OCI-LY7 (cell line): ENCODE measurements at places on chromosomes 16 and 17.
A peak's percentile ranks its signal among the peaks of the same experiment; 100 is the strongest.

DNA sequence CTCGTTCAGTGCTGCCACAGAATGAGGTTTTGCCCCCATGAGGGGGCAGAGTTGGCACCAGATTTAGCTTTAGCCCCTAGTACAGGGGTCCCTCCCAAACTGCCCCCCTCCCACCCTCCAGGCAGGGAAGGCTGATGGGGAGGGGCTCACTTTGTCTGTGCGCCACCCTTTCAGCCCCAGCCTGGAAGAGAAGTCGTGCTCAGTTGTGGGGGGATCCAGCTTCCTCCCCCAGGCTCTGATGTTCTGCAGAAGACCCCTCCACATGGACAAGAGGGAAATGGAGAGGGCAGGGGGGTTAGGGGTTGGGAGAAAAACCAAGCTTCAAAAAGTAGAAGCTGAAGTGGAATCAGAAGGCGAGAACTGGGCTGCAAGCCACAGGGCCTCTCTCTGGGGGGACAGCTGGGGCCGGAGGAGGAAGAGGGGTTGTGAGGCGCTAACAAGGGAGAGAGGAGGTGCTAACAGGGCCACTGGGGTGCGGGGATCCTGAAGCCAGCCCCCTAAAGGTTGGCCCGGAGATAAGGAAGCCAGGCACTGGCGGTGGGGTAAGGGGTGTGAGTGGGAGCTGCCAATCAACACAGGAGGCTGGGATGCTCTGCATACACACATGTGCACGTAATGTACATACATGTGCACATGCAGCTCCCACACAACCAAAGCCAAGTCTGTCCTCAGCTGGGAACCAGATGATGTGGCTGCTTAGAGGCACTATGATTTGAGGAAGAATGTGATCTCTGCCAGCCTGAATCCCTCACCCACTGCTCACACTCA, 7.0 kb upstream of the TMEM92 start:
- no peak for DNase-seq

- no peak for DNase-seq
These were observed 251.4 kb downstream of the PHKB start for GRCh38 chr16:47712276-47713224.

GRCh38 chr17:2459917-2460271, 51.8 kb downstream of the METTL16 start:
- no peak for DNase-seq

DNA sequence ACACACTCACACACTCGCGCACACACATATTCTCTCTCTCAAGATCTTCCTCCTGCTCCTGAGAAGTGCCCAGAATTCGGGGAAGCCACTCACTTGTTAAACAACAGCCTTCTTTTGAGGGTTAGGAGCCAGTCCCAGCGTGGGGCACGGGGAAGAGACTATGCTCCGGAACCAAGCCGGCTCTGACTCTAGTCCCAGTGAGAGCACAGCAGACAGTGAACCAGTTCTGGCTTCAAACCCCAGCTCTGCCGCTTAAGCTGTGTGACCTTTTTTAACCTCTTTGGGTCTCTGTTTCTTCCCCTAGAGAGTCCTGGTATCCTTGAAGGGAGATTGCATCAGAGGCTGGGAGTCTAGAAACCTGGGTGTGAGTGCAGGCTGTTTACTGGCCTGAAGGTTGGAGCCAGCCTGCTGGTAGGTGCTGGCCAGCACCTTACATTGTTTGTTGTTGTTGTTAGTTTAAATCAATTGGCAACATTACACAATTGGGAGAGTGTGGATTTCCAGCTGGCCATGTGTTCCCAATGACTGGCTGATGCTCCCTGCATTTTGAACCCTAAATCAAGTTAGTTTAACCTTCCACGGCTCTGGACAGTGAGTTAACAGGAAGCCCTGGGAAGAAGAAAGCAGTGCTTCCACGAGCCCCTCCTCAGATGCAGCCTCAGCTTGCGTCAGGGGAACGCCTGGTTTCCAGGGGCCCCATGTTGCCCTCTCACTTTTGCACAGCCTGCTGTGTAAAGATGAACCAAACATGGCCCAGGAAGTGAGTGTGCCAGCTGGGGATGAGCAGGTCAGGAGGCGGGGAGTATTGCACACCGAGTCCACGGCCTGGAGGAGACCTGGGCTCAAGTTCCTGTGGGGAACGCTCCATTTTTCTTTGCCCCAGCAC, 71.5 kb downstream of the GAS7 start:
- no peak for DNase-seq

DNA sequence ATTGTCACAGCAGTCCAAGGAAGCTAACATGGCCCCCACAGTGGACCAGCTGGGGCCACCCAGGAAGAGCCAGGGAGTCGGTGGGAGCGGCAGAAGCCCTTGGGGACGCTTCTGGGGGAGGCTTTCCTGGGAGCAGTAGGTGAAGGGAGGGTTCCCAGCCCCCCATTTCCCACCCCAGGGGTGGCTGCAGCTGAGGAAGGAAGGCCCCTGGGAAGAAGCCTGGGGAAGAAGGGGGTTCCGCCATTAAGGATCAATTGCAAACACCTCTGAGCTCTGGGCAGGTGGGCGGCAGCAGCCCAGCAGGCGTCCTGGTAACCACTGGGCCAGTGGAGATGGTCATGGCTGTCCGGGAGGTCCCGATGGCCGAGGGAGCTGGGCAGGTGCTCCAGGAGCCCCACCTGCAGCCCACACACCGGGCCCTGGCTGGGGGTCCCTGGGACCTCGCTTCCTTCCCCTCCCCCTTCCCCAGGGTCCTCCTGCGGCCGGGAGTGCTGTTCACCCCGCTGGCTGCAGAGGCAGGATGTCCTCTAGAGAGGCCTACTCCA, 592 bp upstream of the PERCC1 start:
- DNase-seq, result no peak

- DNase-seq, result no peak
These were observed 108.2 kb downstream of the VAT1L start for GRCh38 chr16:77896415-77897128.

DNA sequence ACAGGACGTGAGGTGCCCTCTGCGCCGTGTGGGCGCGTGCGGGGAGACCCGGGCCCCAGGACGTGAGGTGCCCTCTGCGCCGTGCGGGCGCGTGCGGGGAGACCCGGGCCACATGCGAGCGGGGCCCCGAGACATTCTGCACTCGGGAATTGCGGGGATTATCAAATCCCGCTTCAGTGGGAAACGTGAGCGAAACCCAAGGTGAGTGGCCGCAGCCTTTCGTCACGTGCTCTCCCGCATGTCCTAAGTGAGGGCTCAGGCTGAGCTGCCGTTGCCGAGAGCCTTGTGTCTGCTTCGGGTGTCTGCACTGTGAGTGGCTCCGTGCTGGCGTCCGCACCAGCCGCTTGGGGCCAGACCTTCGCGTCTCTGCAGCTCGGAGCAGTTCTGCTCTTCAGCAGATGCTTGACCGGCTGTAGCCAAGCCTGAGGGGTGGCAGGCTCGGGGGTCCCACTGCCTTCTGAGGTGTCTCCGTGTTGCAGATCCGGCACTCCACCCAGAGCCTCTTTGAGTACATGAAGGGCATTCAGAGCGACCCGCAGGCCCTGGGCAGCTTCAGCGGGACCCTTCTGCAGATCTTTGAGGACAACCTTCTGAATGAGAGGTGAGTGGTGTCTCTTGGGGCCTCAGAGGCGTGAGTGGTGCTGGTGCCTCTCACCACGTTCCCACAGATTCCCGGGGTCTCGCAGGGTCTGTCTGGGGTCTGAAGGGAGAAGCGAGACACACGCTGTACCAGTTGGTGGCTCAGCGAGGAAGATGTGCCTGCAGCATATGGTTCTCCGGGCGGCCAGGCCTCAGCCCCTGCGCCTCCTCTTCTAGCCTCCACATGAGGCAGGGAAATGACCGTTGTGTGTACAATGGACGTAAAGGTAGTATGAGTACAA, 90.5 kb upstream of the ZNF750 start:
- no peak for DNase-seq

GRCh38 chr16:55010492-55011160, 80.0 kb downstream of the IRX5 start:
- no peak for DNase-seq

GRCh38 chr17:82022310-82022980, at the start of gene CENPX:
TSS of gene CENPX (minus strand) at chr17:82022878. CDS start at chr17:82022861, 17 bp downstream.
- no peak for DNase-seq

DNA sequence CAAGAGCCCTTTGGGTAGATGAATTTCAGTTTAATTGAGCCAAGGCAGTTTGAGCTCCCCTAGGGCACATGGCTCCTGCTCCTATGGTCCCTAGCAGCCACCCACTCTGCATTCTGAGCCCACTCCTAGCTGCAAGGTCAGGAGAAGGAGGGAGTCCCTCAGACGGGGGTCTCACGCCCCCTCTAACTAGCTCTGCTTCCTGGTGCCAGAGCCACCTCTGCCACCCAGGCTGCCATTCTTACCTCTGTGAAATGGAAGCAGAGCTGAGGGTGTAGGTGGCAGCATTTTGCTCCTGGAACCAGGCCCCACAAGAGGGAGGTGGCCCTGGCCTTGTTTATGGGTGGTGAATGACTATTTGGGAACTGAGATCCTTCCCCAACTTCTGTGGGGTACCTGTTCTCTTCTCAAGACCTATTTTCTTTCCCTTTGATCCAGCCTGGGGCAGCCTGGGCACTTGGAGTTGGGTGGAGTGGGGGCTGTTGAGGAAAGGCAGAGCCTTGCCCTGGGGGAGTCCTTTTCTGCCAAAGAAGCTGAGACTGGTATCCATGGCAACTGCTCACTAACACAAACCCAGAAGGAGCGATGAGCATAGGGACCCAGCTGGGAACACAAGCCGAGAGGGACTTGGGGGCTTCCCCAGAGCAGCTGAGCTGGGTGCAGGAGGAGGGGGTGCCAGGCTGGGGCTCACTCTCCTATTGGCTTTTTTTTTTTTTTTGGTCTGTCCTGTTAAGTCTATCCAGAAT, 4.8 kb downstream of the SPNS2 start:
- no peak for DNase-seq

DNA sequence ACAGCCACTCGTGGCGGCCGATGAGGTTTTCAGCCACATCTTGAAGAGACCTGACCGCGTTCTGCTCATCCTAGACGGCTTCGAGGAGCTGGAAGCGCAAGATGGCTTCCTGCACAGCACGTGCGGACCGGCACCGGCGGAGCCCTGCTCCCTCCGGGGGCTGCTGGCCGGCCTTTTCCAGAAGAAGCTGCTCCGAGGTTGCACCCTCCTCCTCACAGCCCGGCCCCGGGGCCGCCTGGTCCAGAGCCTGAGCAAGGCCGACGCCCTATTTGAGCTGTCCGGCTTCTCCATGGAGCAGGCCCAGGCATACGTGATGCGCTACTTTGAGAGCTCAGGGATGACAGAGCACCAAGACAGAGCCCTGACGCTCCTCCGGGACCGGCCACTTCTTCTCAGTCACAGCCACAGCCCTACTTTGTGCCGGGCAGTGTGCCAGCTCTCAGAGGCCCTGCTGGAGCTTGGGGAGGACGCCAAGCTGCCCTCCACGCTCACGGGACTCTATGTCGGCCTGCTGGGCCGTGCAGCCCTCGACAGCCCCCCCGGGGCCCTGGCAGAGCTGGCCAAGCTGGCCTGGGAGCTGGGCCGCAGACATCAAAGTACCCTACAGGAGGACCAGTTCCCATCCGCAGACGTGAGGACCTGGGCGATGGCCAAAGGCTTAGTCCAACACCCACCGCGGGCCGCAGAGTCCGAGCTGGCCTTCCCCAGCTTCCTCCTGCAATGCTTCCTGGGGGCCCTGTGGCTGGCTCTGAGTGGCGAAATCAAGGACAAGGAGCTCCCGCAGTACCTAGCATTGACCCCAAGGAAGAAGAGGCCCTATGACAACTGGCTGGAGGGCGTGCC, 30.1 kb downstream of the CIITA start:
- no peak for DNase-seq

GRCh38 chr17:75753514-75754377, 11.2 kb downstream of the GALK1 start:
- peak; percentile 92 for DNase-seq

DNA sequence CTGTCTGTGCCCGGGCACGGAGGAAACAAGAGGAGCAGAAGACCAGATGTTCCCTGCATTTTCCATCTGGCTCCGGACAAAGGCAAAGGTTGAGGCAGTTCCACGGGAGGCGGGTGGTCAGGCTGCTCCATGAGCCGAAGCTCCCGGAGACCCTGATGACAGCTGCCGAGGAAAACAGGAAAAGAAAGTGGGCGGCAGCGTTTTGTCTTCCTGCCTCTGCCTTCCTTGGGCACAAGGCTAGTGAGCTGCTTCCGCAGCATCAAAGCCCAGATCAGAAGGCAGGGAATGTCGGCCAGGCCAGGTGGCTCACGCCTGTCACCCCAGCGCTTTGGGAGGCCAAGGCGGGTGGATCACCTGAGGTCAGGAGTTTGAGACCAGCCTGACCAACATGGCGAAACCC, 16.2 kb downstream of the SLC43A2 start:
- no peak for DNase-seq

- no peak for DNase-seq
These were observed 33.9 kb downstream of the TNFRSF13B start for GRCh38 chr17:16938031-16938430.

GRCh38 chr17:50122945-50123344, 7.0 kb downstream of the SAMD14 start:
- no peak for DNase-seq

DNA sequence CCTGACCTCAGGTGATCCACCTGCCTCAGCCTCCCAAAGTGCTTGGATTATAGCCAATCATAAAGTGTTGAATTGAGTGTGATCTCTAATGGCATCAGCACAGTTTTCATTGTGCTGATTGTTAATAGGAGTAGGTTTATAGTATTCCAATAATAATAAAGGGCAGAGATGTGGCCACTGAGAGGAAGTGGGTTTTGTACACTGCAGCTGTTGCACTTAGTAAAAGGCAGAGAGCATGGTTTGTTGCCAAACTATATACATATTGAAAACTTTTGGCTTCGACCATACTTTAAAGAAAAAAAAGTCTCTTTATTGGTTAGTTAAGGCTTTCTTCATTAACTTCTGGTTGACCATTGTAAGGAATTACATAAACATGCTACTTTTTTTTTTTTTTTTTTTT, 185.9 kb downstream of the CDK5R1 start:
- DNase-seq, result no peak

- no peak for DNase-seq
These were observed 987 bp downstream of the SLC16A5 start for GRCh38 chr17:75088465-75089417.

- DNase-seq, result no peak
These were observed 20.9 kb downstream of the FAM20A start for GRCh38 chr17:68580236-68580770.

DNA sequence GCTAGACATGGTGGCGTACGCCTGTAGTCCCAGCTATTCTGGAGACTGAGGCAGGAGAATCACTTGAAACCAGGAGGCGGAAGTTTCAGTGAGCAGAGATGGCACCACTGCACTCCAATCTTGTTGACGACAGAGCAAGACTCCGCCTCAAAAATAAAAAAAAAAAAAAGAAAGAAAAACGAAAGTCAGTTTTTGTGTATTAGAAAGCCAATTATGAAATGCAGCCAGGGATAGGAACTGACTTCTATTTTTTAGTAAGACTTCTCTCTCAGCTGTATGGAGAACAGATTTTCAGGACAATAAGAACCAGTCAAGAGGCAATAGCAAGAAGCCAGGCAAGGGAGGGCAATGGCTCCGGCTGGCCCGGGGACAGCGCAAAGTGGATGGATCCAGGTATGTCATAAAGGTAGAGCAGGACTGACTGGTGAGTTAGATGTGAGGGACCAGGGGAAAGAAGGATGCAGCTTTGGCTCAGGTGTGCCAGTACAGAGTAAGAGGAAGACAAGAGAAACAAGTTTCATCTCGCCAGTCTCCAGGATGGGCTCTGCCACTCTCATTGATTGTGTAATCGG, 12.5 kb upstream of the CCL1 start:
- no peak for DNase-seq
